ENCODE measurements at places on chromosomes 2 and 18. TPM values are rescaled to one million over a fixed set of nuclear protein-coding genes. Genes with fewer than 3 reads are reported as not detected.

GRCh38 chr2:235070063-235070706, 118.4 kb downstream of the SH3BP4 start:
- no peak for DNase-seq

GRCh38 chr2:220154304-220154703, 526.9 kb downstream of the SLC4A3 start:
- DNase-seq, result no peak

- DNase-seq, result no peak
Observed at GRCh38 chr18:8858888-8859511, 153.6 kb downstream of the MTCL1 start.

- DNase-seq, result no peak
Observed at GRCh38 chr2:179569831-179570233, 291.6 kb downstream of the ZNF385B start.

The LIMS2 gene
- 104 TPM for total RNA-seq

DNA sequence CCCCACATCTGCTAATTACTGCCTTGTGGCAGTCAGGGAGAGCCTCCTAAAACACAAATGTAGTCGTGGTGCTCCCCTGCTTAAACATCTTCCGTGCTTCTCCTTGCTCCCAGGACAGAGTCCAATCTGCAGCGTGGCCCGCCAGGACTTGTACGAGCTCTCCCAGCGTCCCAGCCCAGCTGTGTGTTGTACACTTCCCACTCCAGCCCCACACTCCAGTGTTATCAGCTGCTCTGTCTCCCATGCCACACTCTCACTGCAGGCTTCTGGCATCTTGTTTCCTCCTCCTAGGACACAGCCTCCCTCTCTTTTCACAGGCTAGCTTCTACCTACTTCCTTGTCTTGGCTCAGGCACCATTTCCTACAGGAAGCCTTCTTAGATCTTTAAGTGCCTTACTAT, 199.4 kb downstream of the ALPK2 start:
- no peak for DNase-seq

The GALNT5 gene
- total RNA-seq, result 11.7 TPM

The DNAH7 gene
- 5.0 TPM for total RNA-seq

The GAREM2 gene
- total RNA-seq, result 4.9 TPM

The MAB21L4 gene
- total RNA-seq, result 2.8 TPM

GRCh38 chr2:132581991-132582738, 87.8 kb downstream of the LYPD1 start:
- DNase-seq, result no peak

DNA sequence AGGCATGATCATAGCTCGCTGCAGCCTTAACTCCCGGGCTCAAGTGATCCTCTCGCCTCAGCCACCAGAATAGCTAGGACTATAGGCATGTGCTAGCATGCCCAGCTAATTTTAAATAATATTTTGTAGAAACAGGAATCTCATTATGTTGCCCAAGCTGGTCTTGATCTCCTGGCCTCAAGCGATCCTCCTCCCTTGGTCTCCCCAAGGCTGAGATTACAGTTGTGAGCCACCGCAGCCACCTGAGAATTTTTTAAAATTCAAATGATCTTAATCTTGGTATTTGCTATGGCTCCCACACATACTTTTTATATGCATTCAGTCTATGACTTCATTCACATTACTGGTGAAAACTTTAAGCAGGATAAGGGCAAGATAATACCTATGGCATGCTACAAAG, 13.1 kb downstream of the KRCC1 start:
- no peak for DNase-seq

DNA sequence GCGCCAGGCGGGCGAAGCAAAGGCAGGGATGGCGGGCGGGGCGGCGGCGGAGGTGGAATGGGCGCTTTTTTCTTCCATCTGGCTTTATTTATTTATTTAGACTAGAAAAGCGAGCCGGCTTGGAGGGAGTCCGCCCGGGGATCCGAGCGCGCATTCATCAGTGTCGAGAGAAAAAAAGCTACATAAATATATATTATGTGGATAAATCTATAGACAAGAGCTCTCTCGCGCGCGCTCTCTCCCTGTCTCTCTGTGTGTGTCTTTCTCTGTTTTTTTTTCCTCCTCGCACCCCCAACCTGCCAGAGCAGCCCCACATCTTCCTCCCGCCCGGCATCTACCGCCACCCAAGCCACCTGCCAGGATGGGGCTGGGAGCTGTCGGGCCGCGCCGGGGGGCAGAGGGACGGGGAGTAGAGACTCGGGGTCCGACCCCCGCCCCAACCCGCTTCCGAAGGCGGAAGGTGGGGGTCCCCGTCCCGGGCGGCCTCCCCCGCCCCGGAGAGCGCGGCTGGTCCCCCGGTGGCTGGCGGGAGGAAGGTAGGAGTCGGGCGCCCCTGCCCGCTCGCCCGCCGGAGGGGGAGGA, 972 bp upstream of the CELF4 start:
- DNase-seq, result no peak

DNA sequence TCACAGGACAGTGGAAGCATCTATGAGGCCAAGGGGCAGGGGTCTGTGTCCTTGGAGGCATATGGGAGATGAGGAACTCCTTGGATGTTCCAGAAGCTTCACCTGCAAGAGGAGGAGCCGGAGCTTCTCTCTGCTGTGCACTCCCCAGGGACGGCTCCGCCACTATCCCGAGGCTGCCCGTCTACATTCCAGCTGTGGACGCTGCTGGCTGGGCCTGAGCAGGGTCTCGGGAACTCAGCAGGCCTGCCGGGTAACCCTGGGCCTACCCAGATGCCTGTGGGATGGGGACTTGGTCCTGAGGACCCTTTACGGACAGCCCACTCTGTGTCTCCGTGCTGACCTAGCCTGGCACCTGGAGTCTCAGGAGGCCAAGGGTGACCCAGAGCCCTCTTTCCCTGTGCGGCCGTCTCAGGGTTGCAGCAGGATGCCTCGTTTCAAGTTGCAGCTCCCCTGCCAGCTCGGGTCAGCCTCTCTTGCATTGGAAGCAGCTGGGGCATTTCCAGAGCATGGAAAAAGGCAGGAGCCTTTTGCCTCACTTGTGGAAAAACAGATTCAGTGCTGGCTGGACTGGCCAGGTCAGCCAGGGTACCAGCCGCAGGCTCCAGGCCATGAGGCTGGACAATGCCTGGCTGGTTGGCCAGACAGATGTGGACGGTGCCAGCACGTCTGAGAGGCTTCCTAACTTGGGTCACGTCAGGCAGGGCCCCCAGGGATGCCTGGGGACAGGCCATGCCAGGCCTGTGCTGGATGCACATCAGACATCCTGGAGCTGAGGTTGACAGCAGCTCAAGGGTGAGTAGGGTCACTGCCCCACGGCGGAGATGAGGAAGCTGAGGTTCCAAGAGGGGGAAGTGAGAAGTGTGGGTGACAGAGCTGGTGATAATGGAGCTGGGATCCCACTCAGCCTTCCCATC, 41.5 kb downstream of the SCTR start:
- no peak for DNase-seq

Data from mucosa of gallbladder (tissue), 1 donor.